ENCODE measurements at places on chromosomes 2 and 18. TPM values are rescaled to one million over a fixed set of nuclear protein-coding genes. Genes with fewer than 3 reads are reported as not detected.
A peak's percentile ranks its signal among the peaks of the same experiment; 100 is the strongest.

DNA sequence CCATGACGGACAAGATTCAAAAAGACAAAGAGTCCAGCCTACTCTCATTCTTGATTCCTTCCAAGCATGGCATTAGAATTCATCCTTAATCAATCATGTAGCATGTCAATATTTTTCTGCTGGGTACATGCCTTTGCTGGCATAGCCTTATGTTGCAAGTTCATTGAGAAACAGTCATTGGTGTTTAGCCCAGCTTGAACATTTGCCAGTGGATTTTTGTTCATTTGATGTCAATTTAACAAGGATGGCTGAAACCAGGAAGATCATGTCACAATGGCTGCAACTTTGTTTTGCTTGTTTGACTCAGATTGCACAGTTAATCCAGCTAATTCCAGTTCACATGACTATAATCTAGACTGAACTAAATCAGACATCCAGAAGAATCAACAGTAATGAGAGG is 1132.2 kb downstream of the LRP1B start:
- no peak for DNase-seq

- no peak for DNase-seq
Measured at GRCh38 chr2:159155791-159156190, 130.7 kb downstream of the WDSUB1 start.

DNA sequence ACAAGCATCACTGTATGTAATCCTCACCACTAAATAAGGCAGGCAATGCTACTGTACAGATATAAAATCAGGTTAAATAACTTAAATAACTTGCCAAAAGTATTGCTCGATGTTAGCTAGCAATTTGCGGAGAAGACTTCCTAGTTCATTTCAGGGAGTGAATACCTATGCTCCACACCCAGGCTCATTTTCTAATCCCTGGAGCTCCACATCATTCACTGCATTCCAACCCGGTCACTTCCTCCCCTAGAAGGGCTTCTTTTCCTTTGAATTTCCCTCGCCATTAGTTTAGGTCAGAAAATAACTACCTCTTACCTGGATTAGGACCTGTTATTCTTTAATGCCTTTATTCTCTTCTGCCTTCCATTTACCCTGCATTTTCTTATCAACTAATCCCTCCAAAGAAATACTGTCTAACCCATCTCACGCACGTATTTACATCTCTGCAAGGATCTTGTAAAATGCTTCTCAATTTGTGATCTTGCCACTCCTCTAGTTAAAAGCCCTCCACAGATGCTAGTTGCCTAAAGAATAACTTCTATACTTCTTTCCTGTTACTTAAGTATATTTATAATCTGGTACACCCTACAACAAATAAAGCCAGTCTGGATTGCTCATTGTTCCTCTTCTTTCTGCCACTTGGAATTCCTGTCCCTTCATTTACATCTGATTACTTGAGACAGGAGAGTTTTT is 599.8 kb downstream of the NRXN1 start:
- no peak for DNase-seq

GRCh38 chr2:10002109-10002508 is 41.2 kb upstream of the KLF11 start:
- DNase-seq: no peak

GRCh38 chr2:39264733-39265132 is 21.0 kb upstream of the CDKL4 start:
- DNase-seq: no peak

GRCh38 chr2:112614201-112614840 is 29.9 kb downstream of the CHCHD5 start:
- no peak for DNase-seq

DNA sequence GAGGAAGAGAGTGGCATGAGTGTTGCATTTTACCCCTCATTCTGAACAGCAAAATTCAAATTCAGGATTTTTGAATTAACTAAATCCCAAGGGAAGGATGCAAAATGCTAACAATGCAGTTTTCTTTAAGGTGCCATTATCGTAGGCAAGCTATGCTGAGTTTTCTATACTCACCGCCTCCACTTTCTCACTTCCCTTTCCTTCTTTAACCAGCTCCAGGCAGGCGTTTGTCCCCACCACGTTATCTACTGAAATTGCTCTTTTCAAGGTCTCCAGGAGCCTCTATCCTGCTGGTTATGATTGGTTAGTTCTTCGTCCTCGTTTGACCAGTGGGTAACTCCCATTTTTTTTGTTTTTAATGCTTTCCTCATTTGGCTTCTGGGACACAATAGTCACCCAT is 1.8 kb upstream of the CPO start:
- DNase-seq: no peak

GRCh38 chr2:7083580-7084509 is 166.6 kb downstream of the RNF144A start:
- no peak for DNase-seq

DNA sequence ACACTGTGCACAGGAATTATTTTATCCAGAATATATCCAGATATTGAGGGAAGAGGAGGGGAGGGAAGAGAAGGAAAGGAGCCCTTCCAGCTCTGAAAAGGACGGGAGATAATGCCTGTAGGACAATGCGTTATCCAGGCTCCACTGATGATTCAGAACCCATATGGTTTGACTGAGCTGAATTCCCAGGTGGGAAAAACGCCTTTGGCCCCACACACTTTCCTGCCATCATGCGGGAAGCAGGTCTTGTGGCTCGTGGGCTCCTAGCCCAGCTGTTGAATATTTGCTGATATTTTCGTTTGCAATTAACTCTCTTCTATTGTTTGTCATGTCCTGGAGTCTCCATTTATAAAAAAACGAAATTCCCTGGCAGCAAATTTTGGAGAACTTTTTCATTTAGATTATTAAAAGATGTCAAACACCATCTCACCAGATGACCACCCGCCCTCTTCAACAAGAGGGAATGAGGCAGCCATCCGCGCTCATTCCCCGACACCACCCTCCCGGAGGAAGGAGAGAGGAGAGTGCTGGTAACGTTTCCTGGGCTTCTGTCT is 8.9 kb downstream of the COL6A3 start:
- DNase-seq: no peak

- no peak for DNase-seq
Measured at GRCh38 chr18:5106730-5107129, 90.3 kb downstream of the AKAIN1 start.

DNA sequence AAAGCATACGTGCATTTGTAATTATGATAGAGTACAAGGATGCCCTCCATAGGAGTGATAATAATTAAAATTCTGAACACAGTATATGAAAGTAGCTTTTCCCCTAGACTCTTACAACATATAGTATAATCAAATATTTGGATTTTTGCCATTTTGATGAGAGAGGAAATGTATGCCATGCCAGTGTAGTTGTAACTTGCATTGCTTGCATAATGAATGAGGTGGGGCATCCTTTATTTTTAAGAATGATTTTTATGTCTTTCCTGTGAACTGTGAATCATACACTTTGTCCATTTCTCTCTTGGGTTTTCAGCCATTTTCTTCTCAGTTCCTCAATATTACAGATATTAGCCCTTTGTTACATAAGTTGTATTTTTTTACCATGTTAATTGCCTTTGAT is 197.5 kb downstream of the SCG2 start:
- DNase-seq: no peak

DNA sequence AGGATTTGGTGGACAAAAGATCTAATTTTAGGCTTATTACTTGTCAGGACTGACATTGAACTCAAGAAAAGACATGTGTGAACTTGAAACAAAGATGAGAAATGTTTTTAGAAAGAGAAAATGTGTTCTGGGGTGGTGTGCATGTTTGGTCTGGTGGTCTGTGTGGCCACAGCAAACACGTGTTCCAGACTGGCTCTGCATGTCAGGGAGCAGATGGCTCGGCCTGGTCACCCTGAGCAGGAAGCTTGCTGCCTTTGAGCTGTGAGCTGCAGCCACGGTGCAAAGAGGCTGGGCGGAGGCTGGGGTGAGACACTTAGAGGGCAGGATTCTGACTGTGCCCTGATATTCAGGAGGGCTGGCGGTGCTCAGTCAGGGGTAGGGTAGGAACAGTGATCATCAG is 186.1 kb downstream of the CTIF start:
- no peak for DNase-seq

DNA sequence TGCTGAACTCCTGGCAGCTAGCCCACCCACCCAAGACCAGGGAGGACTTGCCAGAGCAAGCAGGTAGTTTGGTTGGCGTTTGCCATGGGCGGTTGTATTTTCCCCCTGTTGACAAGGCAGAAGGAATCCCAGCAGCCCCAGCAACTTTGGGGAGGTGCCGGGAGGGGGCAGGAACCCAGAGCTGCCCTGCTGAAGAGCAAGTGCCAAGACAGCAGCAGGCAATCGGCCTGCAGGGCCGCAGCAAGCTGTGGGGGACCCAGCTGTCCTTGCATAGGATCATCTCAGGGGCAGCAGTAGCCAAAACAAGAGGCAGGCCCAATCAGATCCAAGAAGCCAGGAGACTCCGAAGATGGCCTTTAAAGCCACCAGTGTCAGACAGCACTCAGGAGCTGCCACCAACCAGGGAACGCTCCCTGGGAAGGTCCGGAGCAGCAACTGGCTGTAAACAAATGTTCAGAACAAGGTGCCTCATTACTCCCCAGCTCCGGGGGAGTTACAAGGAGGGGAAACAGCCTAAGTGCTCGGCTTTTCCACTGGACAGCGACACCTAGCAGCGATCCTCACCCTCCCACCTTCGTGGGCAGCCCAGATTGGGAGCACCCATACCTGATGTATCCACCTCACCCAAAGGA is 2.1 kb downstream of the ST8SIA5 start:
- DNase-seq: no peak

GRCh38 chr2:234375176-234375880 is 121.6 kb downstream of the ARL4C start:
- DNase-seq: no peak

DNA sequence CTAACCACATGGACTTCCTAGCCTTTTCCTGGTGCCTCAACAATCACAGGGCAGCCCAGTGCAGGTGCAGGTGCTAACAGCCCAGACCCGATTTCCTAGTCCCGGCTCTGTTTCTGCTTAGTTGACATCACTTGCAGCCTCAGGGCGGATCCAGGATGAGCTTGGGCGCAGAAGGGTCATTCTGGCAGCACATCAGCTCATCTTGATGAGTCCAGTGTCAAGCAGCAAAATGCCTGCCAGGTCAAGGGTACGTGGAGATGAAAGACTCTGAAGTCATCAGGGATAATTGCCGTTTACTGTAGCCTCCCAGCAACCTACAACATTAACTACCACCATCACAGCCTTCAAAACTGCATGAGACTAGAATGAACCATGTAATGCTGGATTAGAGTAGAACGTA is 39.4 kb upstream of the EFHD1 start:
- no peak for DNase-seq

GRCh38 chr2:120842456-120843439 is 107.1 kb downstream of the GLI2 start:
- DNase-seq: peak; percentile 9

GRCh38 chr2:32436150-32436549 is 79.3 kb downstream of the BIRC6 start:
- no peak for DNase-seq

- DNase-seq: no peak
Measured at GRCh38 chr2:86476092-86476491, 34.9 kb downstream of the KDM3A start.

DNA sequence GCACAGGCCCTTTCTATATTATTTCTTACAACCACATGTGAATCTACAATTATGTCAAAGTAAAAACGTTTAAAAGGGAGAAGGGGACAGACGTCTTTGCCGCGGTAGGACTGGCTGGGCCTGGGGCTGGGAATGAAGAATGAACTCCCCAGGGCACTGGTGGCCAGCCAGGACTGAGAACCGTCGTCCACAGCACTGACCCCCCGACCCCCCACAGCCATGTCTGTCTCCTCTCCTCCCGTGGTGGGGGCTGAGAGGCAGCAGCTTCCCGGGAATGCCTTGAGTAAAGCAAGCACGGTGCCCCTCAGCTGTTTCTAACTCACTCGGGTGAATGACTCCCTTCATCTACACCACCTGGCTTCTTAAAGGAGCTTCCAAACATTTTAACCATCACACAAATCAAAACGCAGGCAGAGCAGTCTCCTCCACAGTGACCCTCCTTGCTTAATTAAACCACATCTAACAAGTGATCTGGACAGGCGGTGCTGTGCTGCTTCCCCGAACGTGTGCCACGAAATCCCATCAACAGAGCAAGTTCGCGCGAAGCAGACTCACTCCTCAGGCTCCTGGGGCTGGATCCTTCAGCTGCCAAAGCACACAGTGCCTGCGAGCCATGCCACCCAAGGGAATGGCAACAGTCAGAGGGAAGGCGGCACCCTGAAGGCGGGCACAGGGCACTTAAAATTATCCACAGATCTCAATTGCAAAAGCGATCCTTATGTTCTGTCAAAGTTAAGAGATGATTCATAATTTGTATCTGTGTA is 217.7 kb downstream of the EIPR1 start:
- no peak for DNase-seq

GRCh38 chr2:131058920-131059319 is 34.3 kb downstream of the FAM168B start:
- no peak for DNase-seq

- no peak for DNase-seq
Measured at GRCh38 chr2:174184504-174184903, 63.8 kb downstream of the OLA1 start.

GRCh38 chr2:222442665-222443064 is 18.3 kb downstream of the SGPP2 start:
- no peak for DNase-seq

- DNase-seq: no peak
Measured at GRCh38 chr2:222483513-222484039, 59.2 kb downstream of the SGPP2 start.

CXXC1 gene
- total RNA-seq: 57.4 TPM

STPG4 gene
- 1.0 TPM for total RNA-seq

HRH4 gene
- 0.17 TPM for total RNA-seq

GCKR gene
- total RNA-seq: 0.37 TPM

SERPINB13 gene
- total RNA-seq: not detected

PPP1R1C gene
- 0.79 TPM for total RNA-seq

SPATS2L gene
- total RNA-seq: 91.0 TPM

CYP27A1 gene
- 77.9 TPM for total RNA-seq

FAM124B gene
- total RNA-seq: 3.0 TPM
